ENCODE measurements at places on chromosomes 7 and 10. TPM values are rescaled to one million over a fixed set of nuclear protein-coding genes. Genes with fewer than 3 reads are reported as not detected.

GRCh38 chr10:36612436-36612835 is 513.0 kb upstream of the ANKRD30A start:
- no peak for DNase-seq

ADIRF gene
- 86.1 TPM for polyA plus RNA-seq

DNA sequence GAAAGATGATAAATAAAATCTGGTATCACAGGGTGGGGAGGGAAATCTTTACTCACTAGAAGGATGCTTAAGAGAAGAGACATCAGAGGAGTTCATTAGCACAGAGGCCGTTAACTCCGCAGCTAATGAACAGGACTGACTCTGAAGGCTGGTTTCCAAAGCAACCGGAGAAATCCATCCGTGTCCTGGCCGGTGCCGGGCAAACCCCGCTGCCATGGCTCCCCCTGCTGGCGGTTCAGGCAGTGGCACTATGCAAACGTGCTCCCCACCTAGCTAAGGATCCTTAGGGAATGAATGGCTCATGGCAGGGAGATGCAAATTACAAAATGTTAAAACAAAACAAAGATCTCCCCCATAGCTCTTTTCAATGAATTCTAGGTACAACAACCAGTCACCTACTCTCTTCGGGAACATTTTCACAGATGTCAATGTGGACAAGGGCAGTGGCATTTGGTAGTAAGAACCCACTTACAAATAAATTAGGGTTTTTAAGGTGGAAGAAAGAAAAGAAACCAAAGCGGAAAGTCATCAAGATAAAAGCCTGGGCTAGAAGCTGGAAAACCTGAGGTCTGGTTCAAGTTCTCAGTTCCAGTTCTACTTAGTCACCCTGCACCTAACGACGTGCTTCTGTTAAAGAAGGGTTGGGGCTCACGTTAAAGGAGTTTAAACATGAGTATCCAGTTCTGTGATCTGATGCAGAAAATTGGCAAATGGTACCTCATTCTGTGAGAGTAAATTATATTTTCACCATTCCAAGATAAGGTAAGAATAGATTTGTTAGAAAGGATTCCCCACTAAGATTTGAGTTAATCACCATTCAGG is 138.2 kb downstream of the SVIL start:
- DNase-seq: peak; percentile 88

GIMAP5 gene
- 22.2 TPM for polyA plus RNA-seq

DNAJC9 gene
- polyA plus RNA-seq: 5.8 TPM

DNA sequence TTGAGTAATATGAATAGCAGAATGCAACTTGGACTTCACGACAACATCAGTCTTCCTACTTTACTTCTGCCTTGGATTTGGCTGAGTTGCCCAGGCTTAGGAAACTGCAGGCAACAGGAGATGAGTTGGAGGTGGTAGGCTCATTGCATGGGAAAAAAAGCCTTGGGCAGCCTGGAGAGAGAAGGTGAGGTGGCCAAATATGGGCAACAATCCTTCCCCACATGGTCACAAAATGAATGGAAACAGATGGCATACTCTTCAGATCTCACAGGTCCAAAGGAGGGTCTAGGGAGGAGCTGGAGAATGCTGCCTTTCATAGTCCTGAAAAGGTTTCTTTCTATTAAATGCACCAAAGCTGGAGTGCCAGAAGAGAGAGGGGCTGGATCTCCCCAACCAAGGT is 128.6 kb upstream of the AOAH start:
- no peak for DNase-seq

DNA sequence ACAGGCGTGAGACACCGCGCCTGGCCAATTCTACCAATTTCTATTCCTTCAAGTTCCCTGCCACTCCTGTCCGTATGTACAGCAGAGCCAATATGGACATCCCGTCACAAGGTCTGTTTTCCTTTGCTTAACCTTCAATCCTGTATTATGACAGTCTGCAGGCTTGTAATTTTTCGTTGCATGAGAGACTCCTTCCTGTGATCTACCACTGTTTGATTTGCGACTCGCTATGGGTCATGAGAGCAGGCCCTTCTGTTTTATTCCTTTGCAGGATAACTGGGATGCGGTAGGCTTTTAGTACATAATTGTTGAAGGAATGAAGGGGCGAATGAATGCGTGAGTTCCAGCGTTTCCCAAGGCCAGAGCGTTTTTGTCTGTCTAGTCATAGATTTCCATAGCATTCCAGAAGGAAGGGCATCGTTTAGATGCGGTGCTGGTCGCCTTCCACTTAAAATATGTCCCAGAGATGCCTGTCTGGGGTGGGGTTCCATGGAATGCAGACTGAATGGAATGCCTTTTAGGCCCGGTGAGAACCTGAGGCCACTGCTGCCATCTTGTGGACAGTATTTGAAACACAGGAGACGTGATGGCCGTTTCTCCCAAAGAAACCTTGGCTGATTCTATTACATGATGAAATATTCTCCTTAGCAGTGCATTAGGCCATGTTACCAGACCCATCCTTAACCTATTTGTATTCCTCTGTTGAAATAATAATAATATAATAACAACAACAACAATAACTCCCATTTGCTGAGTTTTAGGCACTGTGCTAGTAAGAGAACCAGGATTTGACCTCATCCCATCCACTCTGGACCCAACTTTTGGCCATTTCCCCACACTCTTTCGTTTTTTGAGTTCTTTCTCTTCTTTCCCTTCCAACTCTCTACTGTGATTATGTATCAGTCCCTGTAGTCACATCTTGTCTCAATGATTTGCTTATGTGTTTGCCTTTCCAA is 193.2 kb downstream of the MYOF start:
- no peak for DNase-seq

DNA sequence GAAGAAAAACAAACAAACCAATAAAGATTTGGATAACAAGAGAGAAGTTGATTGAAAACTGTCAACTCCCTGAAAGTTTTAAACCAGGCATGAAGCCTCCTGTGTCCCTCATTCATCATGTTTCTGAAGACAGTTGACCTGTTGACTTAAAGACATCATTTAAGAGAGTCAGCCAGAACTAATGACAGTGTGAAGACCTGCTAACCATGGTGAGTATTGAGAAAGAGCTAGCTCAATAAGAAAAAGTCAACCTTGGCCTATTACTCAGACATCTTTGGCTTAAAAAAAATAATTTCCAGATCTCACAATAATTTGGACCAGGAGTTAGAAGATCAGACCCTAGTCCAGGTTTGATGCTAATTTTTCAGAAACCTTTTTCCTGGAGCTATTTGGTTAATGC is 45.3 kb upstream of the ANKRD1 start:
- DNase-seq: no peak

- no peak for DNase-seq
Measured at GRCh38 chr7:70634610-70635068, 497.3 kb upstream of the GALNT17 start.

- no peak for DNase-seq
Measured at GRCh38 chr7:36021367-36021766, 131.7 kb upstream of the EEPD1 start.
